Activated CD8-positive, alpha-beta memory T cell treated with anti-CD3 and anti-CD28 coated beads for 24 hours (primary cell): ENCODE measurements at places on chromosomes 1 and 21.
A peak's percentile ranks its signal among the peaks of the same experiment; 100 is the strongest.

DNA sequence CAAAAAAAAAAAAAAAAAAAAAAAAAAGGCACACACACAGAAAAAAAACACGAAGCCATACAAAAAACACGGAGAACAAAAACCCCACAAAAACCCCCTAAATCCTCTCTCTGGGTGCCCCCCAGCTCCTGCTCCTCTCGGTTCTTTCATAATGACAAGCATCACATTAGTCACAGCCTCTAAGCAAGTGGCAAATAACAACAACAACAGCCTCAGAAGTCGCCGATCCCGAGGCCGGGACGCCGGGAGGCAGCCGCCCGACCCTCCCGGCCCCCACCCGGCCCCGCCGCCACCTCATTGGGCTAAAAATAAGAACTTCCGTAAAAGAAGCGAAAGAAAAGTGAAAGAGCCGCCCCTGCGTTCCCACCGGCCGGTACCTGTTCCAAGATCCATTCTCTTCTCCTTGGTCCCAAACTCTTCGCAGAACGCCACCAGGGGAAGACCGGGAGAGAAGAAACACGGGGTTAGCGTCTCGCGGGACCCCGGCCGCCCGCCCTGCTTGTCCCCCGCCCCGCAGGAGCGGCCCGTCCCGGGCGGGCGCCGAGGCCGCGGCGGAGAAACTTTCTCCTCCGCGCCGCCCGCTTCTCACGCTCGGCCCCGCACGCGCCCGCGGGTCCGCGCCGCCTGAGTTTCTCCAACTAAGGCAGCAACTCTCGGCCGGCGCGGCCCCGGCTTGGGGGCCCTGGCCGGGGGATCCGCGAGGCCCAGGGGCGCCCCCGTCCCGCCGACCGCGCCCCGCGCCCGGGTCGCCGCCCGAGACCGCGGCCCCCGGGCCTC, 102.8 kb downstream of the CASZ1 start:
- DNase-seq: peak; percentile 78

DNA sequence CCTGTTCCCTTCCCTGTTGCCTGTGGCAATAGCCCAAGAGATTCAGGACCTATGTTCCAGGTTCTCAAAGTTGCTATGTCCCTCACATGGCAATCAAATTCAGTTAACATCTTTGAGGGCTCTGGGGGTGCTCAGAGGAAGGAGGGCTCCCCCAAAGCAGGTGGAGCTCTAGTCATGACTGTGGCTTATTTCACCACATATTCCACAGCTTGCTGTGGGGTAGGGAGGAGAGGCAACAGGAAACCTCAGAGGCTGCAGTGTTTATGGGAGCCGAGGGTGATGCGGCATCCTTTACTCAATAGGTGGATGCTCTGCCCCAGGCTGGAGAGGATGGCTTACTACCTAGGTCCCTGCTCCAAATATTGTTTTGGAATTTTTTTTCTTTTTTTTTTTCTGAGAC, 1.2 kb upstream of the MKNK1 start:
- no peak for DNase-seq

DNA sequence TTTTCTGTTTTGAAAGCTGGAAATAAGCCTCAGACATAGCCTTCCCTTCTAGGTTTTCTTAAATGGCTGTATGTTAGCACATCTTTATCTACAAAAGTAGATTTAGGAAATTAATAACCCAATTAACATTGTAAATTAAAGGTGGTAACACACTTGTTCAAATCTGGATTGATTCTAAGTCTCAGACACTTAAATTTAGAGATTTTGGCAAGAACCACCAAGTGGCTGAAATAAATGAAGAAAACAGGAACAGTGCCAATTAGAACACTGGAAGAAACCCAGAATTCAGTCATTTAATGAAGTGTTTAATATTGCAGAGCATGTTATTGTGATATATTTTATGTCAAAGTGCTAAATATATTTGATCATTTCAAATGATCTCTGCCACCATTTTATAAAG, 628.2 kb downstream of the USP25 start:
- no peak for DNase-seq

DNA sequence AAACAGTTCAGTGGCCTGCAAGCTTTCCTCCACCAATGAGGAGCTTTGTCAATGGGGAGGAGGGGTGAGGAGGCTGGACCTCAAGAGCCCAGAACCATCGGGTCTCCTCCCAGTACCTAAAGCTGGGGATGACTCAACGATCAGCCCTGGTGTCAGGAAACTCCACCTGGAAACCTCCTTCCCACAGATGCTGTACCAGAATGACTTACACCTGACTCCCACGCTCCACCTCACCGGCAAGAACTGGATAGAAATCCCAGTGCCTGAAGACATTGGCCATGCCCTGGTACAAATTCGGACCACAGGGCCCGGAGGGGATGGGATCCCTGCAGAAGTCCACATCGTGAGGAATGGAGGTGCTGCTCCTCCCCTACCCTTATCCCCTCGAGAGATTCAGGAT, 11.4 kb downstream of the TMEM81 start:
- DNase-seq: no peak

DNA sequence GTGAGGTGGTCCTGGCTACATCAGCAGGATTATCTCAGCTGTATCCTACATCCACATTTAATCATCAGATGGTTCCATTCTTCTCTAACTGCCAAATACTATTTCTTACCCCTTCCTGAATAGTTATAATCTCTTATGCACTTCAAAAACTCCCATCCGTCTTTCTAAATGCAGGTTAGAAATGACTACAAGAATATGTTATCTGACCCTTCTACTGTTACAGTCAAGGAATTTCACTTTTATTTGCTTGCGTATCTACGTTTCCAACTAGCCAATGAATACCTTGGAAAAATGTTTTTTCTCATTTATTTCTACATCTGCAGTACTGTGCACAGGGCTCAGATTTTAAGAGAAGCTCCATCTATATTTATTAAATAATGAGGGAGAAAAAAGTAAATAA, 709.9 kb downstream of the KCNT2 start:
- no peak for DNase-seq

DNA sequence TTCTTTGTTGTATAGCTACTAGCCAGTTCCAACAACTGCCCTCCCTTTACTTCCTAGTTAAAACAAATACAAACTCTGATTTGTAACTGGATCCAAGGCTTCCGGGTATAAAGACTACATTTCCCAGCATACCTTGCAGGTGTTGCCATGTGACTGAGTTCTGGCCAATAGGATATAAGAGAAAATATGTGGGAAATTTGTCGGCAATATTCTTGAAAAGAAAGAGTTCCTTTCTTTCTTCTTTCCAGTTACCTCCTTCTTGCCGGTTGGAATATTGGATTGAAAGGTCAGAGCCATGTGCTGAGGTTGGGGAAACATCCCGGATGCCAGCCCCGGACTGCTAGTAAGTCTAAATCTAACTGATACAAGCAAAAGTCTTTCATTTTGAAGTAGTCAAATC, 23.0 kb upstream of the ZBTB40 start:
- DNase-seq: no peak

DNA sequence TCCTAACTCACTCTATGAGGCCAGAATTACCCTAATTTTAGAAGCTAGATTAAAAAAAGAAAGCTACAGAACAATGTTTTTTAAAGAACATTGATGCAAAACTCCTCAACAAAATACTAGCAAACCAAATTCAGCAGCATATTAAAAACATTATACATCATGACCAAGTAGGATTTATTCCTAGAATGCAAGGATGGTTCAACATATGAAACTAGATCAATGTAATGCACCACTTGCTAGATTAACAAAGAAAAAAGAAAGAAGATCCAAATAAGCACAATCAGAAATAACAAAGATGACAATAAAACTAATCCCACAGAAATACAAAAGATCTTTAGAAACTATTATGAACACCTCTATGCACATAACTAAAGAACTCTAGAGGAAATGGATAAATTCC, 13.3 kb upstream of the PPT1 start:
- DNase-seq: no peak

DNA sequence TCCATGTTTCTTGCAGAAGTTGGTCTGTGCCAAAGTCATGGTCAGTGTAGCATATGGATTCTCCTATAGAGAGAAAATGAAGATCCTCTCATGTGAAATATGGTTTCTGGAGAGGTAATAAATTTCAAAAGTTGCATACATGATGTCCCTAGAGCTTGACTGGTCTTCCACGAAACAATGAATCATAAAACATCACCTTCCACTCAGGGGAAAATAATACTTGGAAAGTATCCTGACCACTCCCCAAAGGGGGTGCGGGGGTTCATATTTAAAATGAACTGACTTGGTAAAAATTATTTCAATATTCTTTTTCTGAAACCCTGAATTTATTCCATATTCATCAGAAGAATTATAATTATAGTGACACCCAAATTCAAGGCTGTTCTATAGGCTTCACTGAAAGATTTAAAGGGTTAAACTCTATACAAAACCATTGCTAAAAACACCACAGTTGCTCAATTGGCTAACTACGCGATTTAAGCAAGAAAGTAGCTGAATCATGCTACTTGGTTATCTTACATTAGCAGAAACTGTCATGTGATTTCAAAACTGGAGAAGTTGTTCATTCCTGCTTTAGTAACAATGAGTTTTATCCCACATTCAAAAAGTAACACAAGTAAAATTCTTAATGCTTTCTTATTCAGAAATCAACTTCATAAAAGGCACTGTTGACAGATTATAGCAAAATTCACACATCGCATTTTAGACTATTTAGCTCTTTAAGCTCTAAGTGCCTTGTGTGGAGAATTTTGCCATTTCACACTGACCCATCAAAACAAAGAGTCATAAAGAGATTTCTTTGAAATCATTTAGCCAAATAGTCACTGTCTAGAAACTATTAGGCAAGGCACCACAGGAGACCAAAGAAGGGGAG, 5.3 kb downstream of the CREG1 start:
- no peak for DNase-seq

GRCh38 chr1:112513112-112513870, 4.5 kb downstream of the WNT2B start:
- DNase-seq: no peak

DNA sequence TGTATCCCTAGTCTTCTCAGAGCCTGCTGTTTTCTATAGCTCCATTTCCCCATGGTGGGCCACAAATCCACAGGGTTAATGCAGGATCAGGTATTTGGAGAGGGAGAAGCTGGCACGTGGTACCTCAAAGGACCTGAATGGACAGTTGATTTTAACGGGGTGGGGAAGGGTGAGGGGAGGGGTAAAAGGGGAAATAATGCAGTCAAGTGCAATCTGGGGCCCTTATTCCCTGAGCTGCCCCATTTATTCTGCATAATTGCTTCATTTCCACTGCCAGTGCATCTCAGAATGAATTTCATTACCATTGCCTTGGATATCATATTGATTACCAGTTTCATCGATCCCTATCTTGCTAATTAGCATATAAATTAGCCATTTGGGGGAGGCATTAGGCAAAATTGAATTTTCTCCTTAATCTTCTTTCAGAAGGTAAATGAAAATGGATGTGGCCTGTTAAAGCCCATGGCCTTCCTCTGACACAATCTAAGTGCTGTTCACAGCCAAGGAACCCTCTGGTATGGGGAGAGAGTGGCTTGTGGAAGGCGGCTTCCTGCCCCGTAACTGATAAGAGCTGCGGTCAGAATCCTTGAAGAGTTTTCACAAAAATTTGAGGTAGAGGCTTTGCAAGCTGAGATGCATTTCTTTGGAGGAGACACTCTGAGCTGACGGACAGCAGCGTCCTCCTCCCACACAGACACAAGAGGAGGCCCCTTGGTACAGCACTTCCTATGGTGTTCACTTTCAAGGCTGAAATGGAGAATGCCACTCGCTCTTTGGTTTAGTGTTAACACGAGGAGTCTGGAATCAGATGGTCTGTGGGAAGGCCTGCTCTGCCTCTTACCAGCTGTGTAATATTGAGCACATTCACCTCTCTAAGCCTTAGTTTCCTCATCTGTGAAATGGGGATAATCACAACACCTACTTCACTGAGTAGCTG, 34.4 kb downstream of the PHC2 start:
- DNase-seq: no peak
